Activated CD4-positive, alpha-beta T cell treated with anti-CD3 and anti-CD28 coated beads, Interleukin-2, amount 50 U/mL, for 4 hours (primary cell): ENCODE measurements at places on chromosomes 6 and 20.
A peak's percentile ranks its signal among the peaks of the same experiment; 100 is the strongest.

GRCh38 chr6:130396722-130397121, 30.9 kb downstream of the TMEM200A start:
- DNase-seq: no peak

DNA sequence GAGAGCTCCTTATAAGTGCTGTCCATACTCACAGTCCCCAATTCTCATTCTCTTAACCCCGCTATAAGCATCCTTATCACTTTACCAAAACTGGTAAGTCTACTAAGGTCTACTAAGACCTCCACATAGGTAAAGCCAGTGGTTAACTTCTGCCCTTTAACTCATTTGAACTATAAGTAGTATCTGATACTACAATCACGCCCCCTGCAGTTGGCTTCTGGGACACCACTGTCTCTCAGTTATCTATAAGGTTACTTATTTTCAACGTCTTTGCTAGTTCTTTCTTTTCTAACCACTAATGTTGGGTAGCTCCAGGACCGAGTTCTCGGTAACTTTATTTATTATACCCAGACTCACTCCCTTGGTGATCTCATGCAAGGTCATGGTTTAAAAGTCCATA, 142.6 kb downstream of the ARHGAP18 start:
- DNase-seq: peak; percentile 29

GRCh38 chr6:11467364-11467763, 70.2 kb upstream of the TMEM170B start:
- no peak for DNase-seq

DNA sequence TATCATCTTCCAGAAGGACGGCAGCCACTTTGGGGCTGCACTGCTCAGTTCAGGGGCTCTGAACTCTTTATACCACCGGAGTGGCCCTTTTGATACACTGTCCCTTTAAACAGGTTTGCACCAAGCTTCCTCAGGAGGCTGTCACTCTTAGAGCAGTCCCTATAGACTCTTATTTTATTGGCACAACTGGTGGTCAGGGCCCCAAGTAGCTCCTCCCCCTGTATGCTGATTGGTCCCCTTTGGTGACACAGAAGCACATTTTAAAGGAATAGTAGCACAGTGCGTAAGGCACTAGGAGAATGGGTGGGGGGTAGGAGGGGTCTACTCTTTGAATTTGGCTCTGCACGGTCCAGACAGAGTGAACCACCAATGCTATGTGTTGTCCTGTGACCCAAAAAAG, 122.6 kb upstream of the MLN start:
- no peak for DNase-seq

- no peak for DNase-seq
These were observed 97.6 kb downstream of the FIG4 start for GRCh38 chr6:109788687-109789086.

DNA sequence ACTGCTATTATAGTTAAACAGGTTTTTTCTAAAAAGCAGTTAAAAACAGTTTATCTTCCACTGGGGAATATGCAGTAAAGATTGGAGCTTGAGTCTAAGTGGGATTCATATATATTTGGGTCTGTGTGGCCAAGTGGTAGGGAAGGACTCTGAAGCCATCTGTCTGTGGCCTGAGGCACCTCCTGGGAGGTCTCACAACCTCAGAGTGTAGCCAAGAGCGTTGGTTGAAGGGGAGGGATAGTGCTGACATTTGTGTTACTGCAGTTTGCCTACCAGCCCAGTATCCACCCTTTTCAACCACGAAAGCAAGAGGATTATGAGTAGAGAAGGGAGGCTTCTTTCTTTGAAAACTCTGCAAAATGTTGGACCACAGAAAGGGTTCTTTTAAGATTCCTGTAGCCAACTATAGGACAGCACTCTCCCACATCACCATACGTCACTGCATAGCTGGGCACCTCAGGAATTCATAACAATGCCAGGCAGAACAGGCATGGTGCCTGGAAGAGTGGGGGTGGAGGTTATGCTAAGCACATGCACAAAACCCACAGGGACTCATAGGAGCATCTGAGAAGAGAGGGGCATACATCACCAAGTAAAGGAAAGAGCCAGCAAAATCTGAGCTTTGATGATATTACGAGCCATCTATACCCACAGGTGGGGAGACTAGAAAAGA, 90.5 kb upstream of the HEY2 start:
- no peak for DNase-seq

- DNase-seq: no peak
These were observed 14.0 kb downstream of the HMGN4 start for GRCh38 chr6:26552205-26552604.

GRCh38 chr6:44624226-44624625, 236.7 kb downstream of the CDC5L start:
- DNase-seq: no peak

GRCh38 chr20:5569021-5569420, 181.2 kb upstream of the SHLD1 start:
- peak; percentile 39 for DNase-seq

GRCh38 chr20:17810847-17811627, 111.3 kb downstream of the BANF2 start:
- DNase-seq: no peak

- DNase-seq: no peak
These were observed 39.1 kb downstream of the VGLL2 start for GRCh38 chr6:117304446-117304845.

- DNase-seq: no peak
These were observed 72.5 kb downstream of the ATP9A start for GRCh38 chr20:51695574-51696303.

- no peak for DNase-seq
These were observed 67.1 kb downstream of the TPD52L1 start for GRCh38 chr6:125220712-125221111.

- no peak for DNase-seq
These were observed 32.4 kb upstream of the ADTRP start for GRCh38 chr6:11810854-11811643.

DNA sequence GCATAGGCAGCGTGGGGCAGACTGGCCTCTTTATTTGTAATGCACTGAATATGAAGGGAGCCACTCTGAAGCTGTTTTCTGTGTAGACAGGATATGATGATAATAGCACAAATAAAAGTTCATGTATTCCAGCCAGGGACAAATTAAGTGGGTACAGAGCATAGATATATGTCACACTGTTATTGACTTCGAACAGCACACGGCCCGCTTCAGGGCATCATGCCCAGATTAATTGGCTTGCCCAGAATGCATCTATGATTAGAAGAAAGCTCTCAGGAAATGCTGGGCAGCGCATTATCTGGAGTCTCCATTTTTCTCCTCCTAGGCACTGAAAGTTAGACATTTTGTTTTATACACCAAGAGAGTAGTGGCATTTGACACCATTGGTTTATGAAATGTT, 26.3 kb upstream of the SASH1 start:
- DNase-seq: no peak

- no peak for DNase-seq
These were observed 189.7 kb downstream of the EDN1 start for GRCh38 chr6:12479881-12480280.

GRCh38 chr6:22142856-22143255, 154.0 kb downstream of the PRL start:
- no peak for DNase-seq

GRCh38 chr20:44792796-44793195, 17.6 kb downstream of the RIMS4 start:
- DNase-seq: no peak

GRCh38 chr6:83221889-83222479, 28.8 kb downstream of the RWDD2A start:
- no peak for DNase-seq

DNA sequence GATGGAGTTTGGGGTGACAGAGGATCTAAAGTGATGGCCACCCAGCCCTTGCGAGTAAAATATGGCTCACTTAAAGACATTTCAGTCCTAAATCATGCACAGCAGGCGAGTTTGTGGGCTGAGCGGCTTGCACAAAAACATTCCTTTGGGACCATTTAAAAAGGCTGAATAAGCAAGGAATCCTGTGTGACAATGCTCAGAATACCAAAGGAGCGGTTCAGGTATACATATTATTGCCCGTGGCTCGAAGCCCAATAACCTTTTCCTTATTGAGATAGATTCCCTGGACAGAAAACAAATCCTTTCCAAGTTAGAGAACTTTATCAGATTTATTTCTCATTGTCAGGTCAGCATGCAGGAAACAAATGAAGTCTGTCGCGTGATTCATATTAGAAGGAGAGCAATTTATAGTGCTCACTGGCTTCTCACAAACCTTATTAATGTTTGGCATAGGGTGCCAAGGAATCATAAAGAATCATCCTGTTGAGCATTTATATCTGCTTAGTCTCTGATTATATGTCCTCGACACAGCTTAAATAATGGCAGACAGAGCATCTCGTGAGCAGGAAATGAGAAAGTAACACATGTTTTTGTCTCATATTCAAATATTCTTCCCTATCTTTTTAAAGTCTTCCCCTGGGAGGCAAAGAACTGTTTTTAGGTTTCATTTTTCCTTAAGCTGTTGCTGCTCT, 121.3 kb downstream of the TRMT11 start:
- no peak for DNase-seq

GRCh38 chr6:13681305-13682061, 30.2 kb downstream of the RANBP9 start:
- DNase-seq: no peak

- DNase-seq: no peak
These were observed 2.1 kb downstream of the CTSZ start for GRCh38 chr20:59004763-59005522.

DNA sequence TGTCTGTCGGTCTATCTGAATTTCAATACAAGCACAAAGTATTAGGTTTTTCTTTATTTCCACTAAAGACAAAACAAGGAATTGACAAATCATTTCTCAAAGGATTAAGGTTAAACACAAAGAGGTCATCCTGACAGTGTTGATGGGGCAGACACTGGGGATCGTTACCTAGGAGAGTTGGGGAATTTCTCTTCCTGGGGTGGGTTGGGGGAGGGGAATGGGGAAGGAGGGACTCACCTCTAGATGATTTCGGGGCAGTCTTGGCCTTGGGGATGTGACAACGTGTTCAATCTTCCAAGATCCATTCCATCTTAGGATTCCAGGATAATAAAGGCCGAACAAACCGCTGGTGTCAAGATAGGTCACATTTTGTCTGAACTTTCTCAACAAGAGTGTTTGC, 35.4 kb upstream of the FOXA2 start:
- no peak for DNase-seq

- DNase-seq: peak; percentile 5
These were observed 411 bp downstream of the DSN1 start for GRCh38 chr20:36773107-36773596.

DNA sequence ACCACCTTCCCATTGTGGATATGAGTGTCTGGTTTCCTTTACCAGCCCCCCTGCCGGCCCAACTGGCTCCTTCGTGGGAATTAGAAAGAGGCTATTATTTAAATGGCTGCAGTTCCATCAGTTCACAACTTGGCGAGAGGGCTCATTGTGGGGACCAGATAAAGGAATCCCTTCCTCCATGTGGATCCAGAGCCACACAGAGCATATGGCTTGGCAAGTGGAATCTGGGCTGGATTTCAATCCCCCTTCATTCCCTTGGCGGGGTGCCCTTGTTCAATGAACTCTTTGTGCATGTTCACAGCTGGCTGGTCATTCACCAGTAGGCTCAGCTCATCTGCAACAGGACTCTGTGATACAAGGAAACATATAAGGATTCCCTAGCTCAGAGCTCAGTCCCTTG, 140.6 kb downstream of the OPN5 start:
- DNase-seq: no peak

GRCh38 chr6:33595001-33595846, 15.1 kb upstream of the BAK1 start:
- DNase-seq: no peak

DNA sequence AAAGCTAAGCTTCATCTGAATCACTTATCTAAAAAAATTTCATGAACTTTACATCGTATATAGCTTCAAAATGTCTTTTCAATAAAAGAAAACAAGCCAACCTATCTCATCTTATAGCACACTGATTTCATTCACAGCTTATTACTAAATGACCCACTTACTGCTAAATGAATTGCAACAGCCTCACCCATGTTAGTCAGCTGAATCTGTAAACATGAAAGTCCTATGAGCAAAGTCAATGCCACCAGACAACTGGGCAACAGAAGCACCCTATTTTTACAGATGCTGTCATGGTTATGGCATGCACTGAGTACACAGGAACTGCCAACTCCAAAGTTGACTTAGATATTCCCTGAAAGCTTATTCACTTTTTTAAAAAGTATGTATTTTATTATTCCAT, 41.2 kb upstream of the DST start:
- DNase-seq: no peak

DNA sequence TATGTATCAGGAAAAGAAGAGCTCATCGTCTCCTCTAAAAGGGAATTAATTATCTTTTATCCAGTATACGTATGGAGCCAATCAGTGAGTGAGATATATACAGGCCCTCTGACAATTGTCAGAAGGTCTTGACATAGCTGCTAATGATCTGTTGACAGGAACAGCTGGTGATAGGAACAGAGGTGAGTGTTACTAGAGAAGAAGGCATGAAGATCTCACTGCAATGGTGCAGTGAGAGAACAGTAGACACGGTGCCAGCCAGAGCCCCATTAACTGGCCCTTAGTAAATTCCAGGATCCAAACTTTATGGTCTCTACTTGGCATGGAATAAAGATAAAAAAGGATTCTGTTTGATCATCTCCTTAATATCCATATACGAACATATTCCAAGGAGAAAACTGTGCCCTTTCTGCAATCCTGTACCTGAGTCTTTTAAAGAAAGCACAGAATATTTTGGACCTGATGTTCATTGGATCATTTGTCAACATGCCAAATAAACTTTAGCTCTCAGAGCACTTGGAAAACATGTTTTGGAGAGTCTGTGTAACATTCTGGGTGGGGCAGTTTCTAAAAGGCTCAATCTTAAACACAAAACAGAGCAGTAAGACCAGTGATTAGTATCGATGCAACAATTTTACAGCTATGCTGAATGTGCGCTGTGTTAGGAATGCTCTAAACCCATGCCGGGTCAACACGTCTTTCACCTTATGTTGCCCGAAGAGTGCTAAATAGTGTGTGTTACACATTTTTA, 135.8 kb upstream of the CITED2 start:
- DNase-seq: no peak

GRCh38 chr20:45949542-45950329, 15.3 kb downstream of the PCIF1 start:
- no peak for DNase-seq

DNA sequence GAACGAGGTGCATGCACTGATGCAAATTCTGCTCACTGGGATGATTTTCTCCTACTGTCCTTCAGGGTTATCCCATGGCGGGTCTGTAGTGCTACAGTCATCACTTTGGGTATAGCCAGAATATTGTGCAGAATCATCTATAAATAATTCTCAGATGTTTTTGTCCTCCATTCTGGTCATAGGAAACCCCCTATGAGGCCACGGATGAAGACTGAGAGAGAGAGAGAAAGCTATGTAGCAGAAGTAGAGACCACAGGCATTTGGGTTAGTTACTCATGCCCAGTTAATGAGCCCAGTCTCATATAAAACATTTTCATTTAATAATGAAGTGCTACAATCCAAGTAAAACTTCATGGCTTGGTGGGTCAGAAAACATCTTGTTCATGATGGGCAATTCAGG, 145.1 kb upstream of the PLN start:
- no peak for DNase-seq

DNA sequence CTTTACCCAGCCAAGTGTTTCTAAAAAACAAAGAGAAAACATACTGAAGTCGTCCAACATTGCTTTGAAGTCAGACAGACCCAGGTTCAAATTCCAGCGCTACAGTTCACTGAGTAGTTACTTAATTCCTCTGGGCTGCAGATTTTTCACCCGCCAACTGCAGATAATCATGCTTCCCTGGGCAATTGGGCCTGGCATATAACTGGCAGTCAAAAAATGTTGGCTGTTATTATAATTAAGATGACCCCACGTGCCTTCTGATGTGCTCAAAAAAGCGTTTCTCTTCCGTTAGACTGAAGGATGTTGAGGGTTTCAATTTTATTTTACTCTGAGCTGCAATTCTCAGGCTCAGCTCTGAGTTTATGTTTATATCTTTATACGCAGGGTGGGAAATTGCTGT, 156.1 kb upstream of the CITED2 start:
- no peak for DNase-seq
